ENCODE measurements at places on chromosomes 13 and 19.
A peak's percentile ranks its signal among the peaks of the same experiment; 100 is the strongest.

DNA sequence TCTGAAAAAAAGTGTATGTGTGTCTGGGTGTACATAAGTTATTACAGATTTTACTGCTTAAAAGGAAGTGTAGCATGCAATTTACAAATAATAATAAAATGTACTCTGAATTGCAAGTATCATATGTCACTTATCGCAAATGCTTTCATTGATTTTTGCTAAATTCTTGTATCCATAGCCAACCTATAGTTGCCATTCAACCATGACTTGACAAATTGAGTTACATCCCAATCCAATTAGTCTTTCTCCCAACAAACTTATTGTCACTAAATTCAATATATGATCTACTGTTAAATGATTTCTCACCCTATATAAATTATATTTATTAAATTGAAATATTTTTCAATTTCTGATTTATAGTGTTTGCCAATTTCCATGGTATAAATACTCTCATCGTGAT is 17.3 kb upstream of the SUPT20H start:
- DNase-seq: no peak

GRCh38 chr13:77548095-77548494 is 12.6 kb downstream of the SCEL start:
- no peak for DNase-seq

DNA sequence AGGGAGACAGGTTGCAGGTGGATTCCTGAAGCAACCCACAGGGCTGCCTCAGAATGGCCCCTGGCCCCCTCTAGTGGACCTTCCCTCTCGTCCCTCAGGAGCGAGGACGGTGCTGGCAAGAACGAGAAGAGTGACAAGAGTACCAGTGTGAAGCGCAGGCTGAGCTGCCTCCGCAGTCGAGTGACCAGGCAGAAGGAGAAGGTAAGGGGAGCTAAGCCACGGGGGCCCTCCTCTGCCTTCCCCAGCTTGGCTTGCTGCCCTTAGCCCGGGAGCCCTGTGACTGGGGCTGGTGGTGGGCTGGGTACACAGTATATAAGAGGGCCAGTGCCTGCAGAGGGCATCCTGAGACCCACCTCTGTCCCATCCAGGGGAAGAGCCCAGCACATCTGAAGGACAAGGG is 34.0 kb downstream of the ARHGEF18 start:
- DNase-seq: no peak

DNA sequence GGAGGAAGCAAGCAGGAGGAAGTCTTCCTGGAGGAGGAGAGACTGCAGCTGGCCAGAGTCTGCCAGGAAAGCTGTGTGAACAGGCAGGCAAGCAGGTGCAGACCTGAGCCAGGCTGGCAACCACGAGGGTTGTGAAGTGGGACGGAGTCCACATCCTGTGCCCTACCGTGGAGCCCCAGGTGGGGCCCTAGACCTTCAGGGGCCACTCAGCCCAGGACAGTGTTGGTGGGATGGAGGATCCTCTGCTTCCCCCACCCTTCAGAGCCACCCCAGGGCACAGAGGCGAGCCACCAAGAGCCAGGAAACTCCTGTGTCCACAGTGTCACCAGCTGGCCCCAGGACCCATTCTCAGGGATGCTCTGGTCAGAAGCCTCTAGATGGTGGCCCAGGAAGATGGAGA is 8.4 kb upstream of the VSTM2B start:
- DNase-seq: peak; percentile 29

GRCh38 chr19:55623561-55623960 is 805 bp downstream of the ZNF784 start:
- no peak for DNase-seq

- peak; percentile 84 for DNase-seq
Observed at GRCh38 chr19:8240274-8241229, 31.4 kb downstream of the CERS4 start.

GRCh38 chr19:33799476-33799875 is 2.8 kb downstream of the KCTD15 start:
- no peak for DNase-seq

DNA sequence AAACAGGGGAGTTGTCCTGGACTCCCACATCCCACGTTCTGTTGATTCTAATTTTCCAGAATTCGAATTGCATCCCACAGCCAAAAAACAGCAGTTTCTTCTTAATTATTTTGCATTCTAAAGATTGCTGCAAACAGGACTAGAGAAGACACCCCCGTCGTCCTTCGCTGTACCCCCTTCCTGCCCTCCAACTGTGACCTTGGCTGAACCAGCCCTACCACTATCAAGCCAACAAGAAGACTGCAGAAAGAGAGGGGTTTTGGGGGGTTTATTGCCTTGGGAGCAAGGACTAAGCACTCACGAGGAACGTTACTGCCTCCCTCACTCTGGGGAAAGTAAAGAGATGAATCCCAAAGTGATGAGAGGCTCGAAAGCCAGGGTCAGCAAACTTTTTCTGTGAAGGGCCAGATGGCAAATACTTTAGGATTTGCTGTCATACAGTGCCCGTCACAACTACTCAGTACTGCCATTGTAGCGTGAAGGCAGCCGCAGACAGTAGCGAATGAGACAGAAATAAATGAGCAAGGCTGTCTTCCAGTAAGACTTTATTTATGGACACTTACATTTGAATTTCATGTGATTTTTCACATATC is 32.5 kb upstream of the KATNAL1 start:
- DNase-seq: no peak

- DNase-seq: no peak
Observed at GRCh38 chr19:48639483-48640375, 2.5 kb upstream of the DBP start.

DNA sequence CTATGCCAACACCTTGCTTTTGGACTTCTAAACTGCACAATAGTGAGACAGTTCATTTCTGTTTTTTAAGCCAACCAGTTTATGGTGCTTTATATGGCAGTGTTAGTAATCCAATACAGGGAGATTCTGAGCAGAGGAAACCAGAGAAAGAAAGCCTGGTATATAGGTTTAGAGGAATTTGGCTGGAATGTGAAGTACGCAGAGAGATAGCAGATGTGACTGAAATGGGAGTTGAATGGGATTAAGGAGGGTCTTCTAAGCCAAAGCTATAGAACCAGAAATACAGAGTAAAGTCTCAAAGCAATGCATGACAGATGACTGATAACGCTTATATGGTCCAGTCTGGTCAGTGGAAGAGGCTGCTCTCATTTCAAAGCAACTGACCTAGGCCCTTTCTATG is 453.7 kb downstream of the GPC6 start:
- no peak for DNase-seq

DNA sequence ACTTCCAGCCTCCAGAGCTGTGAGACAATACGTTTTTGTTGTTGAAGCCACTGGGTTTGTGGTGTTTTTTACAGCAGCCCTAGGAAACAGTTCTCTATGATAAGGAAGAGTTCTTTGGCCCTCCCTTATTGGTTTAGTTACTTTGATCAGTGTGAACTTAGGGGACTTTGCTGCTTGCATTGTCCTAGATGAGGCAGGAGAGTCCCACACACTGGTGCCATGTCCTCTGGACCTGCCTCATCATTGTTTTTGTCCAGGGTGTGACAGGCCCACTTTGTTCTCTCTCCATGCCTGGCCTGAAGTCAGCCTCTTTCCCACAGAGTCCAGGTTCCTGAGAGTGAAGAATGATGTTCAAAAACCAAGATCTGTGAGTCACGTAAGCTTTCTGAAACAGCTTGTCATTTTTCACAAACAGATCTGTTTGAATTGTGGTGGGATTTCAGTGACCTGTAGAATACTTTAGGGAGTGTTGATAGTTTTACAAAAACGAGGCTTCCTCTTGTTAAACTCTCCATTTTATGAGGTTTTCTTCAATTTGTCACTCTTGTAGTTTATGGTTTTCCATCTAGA is 63.8 kb downstream of the ING1 start:
- DNase-seq: no peak

DNA sequence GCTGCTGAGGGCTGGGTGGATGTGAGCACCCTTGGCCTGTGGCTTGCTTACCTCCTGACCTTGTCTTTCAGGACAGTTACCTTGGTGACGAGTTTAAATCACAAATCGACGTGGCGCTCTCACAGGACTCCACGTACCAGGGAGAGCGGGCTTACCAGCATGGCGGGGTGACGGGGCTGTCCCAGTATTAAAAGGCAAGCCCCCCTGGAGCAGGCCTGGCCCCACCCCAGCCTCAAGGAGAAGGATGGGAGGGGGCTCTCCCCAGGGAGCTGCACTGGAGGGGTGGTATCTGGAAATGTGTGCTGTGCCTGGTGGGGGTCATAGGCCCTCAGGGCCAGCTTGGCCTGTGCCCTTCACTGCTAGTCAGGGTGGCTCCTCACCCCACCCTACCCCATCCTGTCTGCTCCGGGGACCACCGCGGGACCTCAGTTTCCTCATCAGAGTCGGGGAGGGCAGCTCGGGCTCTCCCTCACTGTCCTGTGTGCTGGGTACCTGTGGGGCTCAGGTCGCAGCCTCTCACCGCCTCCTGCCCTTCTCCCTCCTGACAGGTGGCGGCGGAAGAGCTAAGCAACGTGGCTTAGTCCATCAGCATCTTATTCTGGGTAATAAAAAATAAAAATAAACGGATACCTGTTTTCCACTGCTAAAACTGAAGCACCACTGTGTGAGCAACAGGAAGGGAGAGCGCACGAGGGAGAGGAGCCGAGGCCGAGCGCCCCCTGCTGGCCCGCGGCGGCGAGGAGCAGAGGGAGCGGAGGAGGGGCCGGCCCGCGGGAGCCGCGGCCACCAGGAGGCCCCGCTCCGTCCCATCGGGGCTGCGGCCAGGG is 29.8 kb downstream of the CERS1 start:
- peak; percentile 62 for DNase-seq

DNA sequence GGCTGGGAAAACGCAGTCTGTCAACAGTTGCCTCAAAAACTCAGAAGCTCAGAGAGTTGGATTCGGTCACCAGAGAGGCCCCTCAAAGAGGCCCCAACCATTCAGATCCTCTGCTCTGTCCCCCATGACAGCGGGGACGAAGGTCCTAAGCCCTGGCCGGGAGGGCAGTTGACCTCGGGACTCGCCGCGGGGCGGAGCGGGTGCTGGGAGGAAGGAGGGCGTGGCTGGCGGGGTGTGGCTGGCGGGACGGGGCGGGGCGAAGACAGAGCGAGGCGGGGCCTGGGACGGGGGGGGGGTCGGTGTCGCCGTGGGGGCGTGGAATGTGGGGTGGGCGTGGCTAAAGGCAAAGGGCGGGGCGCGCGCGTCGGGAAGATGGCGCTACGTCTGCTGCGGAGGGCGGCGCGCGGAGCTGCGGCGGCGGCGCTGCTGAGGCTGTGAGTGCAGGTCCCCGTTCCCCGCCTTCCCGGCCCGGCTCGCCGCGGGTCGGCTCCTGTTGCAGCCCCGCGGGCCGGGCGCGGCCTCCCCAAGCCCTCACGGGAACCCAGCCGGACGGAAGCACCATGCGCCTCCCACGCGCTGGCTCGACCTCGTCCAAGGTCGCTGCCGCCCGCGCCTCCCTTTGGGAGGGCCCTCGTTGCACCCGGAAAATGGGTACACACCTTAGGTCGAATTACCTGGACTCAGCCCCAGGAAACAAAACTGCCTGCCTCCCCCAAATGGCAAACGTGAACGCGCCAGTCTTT is 105.2 kb downstream of the TM9SF2 start:
- DNase-seq: peak; percentile 90

DNA sequence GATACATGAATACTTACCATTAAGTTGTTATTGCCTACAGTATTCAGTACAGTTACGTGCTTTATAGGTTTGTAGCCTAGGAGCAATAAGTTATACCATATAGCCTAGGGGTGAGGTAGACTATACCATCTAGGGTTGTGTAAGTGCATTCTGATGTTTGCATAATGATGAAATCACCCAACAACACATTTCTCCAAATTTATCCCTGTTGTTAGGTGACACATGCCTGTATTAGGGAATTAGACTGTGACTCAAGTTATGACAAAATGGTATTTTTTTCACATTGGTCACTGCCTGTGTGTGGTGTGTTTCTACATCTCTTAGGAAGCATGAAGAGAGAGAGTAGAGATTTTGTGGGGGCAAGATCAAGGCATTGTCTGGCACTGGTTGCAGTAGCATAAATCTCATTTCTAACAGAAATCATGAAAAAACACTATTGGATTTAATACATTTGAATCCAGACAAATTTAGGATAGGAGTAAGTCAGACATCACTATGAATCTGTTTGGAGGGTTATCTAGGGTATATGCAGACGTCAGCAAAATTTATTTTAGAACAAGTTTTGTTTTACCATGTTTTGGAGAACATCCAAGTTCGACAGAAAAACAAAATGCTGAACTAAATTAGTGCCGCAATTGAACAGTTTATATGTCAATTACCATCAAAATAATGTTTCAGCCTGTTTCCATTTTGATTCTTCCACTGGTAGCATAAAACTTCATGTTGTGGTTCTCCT is 332.1 kb downstream of the LMO7 start:
- no peak for DNase-seq

DNA sequence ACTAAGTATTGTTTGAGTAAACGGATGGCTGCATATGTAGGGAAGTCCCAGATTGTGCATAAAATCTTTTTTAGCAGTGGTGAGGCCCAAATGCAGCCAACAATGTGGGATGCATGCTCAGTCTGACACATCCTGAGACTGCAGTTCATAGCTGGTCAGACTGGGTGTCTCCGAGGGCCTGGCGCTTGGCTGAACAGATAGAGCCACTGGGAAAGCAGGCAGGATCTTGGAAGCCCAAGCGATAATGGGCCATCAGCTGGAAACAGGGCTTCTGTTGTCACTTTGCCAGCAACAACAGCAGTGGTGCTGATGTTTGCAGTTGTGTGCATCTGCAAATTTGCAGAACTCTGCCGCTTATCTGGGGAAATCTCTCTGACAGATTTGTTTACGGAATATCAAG is 36.1 kb downstream of the MTUS2 start:
- DNase-seq: no peak

GRCh38 chr13:76621705-76622104 is 264.5 kb downstream of the KCTD12 start:
- no peak for DNase-seq

DNA sequence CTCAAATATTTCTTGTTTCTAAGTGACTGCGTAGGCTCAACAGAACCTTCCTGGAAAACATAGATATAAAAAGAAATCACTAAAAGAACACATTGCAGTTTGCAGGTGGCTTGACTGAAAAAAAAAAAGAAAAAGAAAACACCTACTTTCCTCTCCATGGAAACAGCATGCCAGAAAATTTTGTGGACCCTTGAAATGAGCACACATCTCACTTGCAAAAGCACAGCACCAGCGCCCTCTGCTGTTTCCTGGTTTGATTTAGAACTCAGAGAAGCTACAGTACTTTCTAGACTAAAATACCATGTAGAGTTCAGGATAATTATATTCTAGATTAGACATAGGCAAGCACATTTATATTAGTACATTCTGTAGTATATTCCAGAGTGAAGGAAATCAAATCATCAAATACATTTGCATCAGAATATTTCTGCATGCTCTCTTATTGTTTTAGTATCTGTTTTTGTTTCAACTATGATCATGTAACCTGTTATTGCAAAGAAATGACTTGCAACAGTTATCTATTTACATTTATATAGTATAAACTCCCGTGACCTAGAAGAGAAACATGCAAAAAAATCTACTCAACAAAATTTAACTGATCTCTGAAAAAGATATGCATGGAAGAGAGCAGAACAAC is 22.3 kb upstream of the XPO4 start:
- DNase-seq: peak; percentile 55

GRCh38 chr13:95254339-95254738 is 46.9 kb downstream of the ABCC4 start:
- no peak for DNase-seq

GRCh38 chr13:64910096-64910495 is 2320.0 kb downstream of the PCDH9 start:
- DNase-seq: no peak

Data from CD8-positive, alpha-beta memory T cell (primary cell).